Lung (tissue), 17 donors: ENCODE measurements at places on chromosomes 2 and 18. TPM values are rescaled to one million over a fixed set of nuclear protein-coding genes. Genes with fewer than 3 reads are reported as not detected.
A peak's percentile ranks its signal among the peaks of the same experiment; 100 is the strongest.

DNA sequence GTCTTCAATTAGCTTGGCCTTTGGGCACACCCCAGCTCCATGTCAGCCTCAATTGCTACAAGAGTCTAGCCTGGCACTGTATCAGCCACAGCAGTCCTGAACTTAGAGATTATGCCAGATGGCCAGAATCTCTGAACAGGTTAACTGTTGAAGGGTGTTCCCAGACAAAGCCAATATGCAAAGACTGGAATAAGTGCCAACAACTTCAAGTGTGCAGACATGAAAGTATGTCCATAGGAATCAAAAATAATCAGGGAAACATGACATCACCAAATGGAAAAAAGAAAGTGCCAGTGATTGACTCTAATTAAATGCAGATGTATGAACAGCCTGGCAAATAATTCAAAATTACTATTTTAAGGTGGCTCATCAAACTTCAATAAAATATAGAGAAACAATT is 98.5 kb upstream of the DOCK10 start:
- no peaks in the 10 kb centered on the region for H3K27me3 ChIP-seq
- DNase-seq: no peak
- H3K4me3 ChIP-seq: no peak overlapping the region
- H3K36me3 ChIP-seq: no peaks in the 10 kb centered on the region

- no peaks in the 10 kb centered on the region for H3K27me3 ChIP-seq
- no peaks in the 10 kb centered on the region for H3K36me3 ChIP-seq
- peaks cover 22% of the 10 kb centered on the region for H3K4me1 ChIP-seq
- H3K4me3 ChIP-seq: no peak overlapping the region
These were observed 132.2 kb downstream of the SPTBN1 start for GRCh38 chr2:54588244-54588899.

DNA sequence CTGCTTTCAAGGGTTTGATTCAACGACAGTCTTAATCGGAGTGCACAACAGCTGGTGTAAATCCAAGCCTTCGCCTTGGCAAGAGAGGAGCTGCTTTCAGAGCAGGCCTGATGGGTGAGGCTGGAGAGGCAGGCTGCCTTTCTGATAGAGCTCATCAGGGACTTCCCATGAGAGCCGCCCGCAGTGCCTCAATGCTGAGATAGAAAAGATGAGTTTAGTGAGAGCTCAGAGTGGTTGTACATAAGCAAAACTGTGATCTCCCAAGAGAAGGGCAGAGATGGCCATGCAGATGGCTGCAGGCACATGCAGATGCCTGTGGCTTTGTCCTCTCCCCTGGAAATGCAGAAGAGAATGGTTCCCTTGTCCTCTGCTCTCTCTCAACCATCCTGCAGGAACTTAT is 122.1 kb downstream of the ARL4C start:
- H3K27me3 ChIP-seq: peaks cover 2% of the 10 kb centered on the region
- no peak overlapping the region for H3K27ac ChIP-seq

DNA sequence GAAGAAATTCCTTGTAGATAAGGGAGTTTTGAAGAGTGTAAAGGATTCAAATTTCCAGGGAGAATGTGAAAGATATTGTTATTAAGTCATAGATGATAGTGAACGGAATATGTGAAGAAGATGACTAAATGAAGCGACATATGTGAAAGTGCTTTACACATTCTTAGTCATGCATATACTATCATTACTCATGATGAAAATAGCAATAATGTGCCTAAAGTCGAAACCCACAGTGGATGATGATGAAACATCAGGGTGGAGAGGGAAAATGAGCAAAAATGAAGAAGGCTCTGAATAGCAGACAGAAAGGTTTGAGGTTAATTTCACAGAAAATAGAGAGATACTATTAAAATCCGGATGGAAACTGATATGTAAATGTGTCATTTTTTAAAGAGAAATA is 1237.1 kb downstream of the LRP1B start:
- H3K27ac ChIP-seq: no peak overlapping the region
- DNase-seq: no peak
- no peaks in the 10 kb centered on the region for H3K36me3 ChIP-seq
- H3K27me3 ChIP-seq: no peaks in the 10 kb centered on the region

DNA sequence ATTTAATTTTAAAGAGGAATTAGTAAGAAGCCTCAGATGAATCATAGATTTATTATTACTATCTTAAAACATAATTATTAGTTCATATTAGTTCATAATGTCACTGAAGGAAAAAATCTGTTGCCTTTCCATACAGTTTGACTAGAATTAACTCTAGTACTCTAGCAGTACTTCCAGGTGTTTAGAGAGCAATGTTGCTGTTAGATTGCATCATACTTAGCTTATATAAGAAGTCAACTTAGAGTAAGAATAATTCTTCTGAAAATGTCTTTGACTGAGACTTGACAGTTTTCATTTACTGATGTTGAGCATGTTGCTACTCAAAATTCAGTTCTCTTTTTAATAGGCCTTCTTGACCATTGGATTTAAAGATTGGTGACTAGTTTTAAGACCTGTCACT is 4.7 kb downstream of the RAB3GAP1 start:
- no peak overlapping the region for H3K4me3 ChIP-seq
- H3K36me3 ChIP-seq: peaks cover 10% of the 10 kb centered on the region
- peaks cover 2% of the 10 kb centered on the region for H3K4me1 ChIP-seq
- no peak overlapping the region for H3K27ac ChIP-seq

DNA sequence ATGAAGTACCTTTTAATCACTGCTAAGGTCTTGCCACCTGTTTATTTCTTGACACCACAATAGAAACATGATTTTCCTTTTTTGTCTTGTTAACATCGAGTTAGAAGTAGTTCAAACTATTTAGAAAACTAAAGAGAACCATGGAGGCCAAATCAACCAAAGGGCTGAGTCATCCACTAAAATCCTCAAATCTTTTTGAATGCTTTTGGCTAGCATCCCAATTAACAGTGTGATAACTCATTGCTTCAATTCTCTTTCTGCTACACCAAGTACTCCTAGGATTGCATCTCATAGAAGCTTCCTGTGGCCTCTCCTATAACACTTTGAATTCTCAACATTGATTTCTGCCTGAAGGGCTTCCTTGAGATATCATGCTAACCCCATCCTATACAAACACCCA is 159.9 kb upstream of the MMADHC start:
- H3K27me3 ChIP-seq: no peaks in the 10 kb centered on the region
- H3K4me3 ChIP-seq: no peak overlapping the region
- no peak overlapping the region for H3K27ac ChIP-seq
- no peaks in the 10 kb centered on the region for H3K36me3 ChIP-seq
- H3K4me1 ChIP-seq: no peaks in the 10 kb centered on the region

- no peaks in the 10 kb centered on the region for H3K27me3 ChIP-seq
- H3K4me1 ChIP-seq: peaks cover 13% of the 10 kb centered on the region
- peak; percentile 74 for DNase-seq
- H3K4me3 ChIP-seq: no peak overlapping the region
- H3K27ac ChIP-seq: peak overlapping the region; percentile 82
These were observed 61.2 kb upstream of the GPC1 start for GRCh38 chr2:240374085-240374907.

The SLC39A6 gene
- 59.2 TPM for total RNA-seq

The SALL3 gene
- total RNA-seq: 0.28 TPM

The FOXD4L1 gene
- 0.34 TPM for total RNA-seq

GRCh38 chr2:3913166-3913565 is 209.8 kb downstream of the DCDC2C start:
- H3K4me1 ChIP-seq: no peaks in the 10 kb centered on the region
- no peak overlapping the region for H3K27ac ChIP-seq
- no peaks in the 10 kb centered on the region for H3K36me3 ChIP-seq

DNA sequence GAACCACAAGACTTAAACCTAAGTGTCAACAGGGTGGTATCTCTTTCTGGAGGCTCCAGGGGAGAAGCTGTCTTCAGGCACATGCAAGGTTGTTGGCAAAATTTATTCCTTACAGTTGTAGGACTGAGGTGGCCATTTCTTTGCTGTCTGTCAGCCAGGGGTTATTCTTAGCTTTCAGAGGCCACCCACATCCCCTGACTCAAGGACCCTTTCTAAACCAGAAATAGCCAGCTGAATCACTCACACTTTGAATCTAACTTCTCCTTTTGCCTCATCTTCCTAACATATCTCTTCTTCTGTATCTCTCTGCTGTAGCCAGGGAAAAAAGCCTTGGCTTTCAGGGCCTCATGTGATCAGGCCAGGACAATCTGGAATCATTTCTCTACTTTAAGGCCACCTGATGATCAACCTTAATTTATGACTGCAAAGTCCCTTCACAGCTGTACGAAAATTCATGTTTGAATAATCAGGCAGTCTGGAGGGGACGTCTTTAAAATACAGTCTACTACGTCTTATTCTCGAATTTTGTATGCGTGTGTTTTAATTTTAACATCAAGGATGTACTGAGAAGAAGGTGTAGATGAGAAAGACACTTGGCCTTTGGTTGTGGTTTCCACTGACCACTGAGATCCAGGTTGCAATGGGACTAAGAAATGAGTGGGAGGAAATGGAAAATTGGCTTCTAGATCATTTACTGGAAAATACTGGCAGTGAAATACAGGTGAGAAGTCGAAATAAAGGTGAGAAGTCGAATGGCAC is 90.4 kb downstream of the DOCK10 start:
- no peak for DNase-seq
- no peak overlapping the region for H3K4me3 ChIP-seq
- H3K4me1 ChIP-seq: no peaks in the 10 kb centered on the region
- no peak overlapping the region for H3K27ac ChIP-seq
- peaks cover 4% of the 10 kb centered on the region for H3K36me3 ChIP-seq
